OCI-LY7 (cell line): ENCODE measurements at places on chromosomes 2 and 18.

DNA sequence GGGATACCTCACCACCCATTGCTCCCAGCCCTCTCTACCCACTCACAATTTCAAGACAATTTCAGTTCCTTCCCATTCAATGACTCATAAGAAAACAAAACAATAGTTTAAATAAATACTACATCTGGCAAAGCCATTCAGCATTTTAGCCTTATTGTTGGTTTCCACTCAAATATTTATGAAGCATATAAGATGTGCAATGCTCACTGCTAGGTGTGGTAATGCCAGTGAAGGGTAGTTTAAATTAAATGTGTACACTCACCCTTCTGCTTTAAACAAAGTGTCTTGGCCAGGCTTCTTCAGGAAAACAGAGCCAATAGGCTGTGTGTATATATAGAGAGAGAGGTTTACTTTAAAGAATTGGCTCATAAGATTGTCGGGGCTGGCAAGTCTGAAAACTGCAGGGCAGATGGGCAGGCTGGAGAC lies 37.0 kb downstream of the INO80C start:
- no peak for DNase-seq

DNA sequence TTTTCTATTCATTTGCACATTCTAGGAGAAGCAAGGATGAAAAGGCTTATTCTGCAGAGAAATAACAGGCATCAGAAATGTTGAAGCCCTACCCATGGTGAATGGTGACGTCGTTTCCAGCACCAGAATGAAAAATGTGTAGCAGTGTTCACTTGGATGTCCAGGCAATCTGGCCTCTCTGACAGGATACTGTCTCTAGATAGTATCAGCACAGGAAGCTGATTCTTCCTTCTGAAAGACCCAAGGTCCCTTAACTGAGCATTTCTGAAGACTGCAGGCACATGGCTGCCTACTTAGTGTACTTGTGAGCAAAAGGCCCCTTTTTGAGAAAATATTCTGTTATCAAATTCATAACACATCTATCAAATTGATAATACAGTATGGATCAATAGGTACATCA lies 234.1 kb downstream of the XIRP2 start:
- DNase-seq, result no peak

GRCh38 chr2:85088921-85089320 lies 44.3 kb upstream of the TCF7L1 start:
- no peak for DNase-seq

GRCh38 chr2:20682167-20682920 lies 15.4 kb downstream of the GDF7 start:
- DNase-seq, result no peak

DNA sequence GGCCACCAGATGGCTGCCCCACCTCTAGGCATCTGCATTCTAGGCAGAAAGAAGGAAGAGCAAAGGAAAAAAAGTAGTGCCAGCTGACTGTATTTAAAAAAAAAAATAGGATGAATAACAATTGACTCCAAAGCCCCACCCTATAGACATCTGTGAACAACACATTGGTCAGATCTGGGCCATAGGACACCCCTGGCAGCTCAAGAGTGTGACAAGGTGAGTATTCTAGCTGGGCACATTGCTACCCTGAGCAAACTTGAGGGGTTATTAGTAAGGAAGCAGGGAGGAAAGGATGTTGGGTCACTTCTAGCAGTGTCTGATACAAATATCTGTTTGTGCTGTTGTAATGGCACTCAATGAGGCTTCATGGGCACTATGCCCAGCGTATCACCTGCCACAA lies 58.6 kb upstream of the NPAS2 start:
- DNase-seq, result no peak

GRCh38 chr2:11750917-11751316 lies 4.5 kb downstream of the LPIN1 start:
- peak; percentile 21 for DNase-seq

DNA sequence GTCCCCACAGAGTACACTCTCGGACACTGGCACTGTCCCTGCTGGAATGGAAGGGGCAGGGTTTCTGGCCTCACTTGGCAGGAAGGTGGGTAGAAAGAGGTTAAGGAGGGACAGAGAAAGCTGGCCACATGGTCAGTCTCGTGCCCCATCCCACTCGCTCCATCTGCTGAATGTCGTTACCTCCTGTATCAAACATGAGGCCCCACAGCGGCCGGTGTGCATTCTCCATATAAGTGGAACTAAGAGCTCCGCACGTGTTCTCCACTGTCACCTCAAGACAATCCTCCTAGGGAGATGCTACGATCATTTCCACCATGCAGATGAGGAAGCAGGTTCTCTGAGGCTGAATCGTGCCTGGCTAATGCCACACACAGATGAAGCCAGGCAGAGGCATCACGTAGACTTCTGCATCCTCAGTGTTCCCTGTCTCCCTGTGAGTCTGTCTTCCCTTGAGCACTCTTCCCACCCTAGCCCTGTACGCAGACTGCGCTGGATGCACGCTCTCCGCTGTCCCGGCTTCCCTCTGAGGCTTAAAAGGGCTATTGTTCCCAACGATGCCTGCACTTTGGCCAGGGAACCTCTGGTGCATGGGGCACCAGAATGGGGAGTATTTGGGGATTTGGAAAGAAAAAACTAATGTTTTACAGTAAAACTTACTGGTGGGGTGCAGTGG lies 35.1 kb downstream of the MAL start:
- DNase-seq, result no peak

- no peak for DNase-seq
These were observed 841.6 kb upstream of the SLC39A10 start for GRCh38 chr2:194815475-194815874.

GRCh38 chr2:119426396-119426675 lies 5.3 kb upstream of the TMEM37 start:
- no peak for DNase-seq

GRCh38 chr2:201064797-201065329 lies 6.6 kb downstream of the HYCC2 start:
- DNase-seq, result no peak

DNA sequence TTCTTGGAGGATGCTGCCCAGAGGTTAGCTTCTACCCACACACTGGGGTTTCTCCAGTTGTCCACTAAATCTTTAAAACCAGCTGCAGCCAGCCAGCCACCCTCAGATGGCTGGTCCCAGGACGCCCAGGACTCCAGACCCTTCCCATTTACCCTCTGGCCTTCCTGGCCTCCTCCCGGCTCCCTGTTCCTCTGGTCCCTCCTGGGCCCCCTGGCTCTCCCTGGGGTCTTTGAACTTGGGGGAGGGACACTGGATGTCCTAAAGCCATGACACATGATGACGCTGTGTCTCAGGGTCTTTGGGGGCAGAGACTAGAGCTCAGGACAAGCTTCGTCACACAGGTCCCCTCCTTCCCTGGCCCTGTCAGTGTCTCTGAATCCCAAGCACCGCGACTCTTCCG lies 201.1 kb upstream of the HDAC4 start:
- DNase-seq, result no peak

DNA sequence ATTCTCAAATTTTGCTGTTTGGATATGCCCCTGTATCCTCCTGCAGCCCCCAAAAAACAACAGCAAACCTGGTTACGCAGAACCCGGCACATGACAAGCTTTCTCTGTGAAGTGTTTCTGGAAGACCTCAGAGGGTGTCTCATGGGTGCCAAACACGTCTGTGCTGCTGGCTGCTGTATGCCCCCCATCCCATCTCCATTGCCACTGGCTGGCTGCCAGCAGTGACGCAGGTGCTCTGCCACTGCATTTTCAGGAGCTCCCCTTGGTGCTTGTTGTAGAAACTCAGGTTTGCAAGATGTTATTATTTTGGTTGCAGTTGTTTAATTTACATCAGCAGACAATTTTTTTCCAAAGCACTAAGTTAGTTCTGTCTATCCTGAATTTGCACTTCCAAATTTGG lies 166.4 kb upstream of the FANCL start:
- DNase-seq, result no peak

DNA sequence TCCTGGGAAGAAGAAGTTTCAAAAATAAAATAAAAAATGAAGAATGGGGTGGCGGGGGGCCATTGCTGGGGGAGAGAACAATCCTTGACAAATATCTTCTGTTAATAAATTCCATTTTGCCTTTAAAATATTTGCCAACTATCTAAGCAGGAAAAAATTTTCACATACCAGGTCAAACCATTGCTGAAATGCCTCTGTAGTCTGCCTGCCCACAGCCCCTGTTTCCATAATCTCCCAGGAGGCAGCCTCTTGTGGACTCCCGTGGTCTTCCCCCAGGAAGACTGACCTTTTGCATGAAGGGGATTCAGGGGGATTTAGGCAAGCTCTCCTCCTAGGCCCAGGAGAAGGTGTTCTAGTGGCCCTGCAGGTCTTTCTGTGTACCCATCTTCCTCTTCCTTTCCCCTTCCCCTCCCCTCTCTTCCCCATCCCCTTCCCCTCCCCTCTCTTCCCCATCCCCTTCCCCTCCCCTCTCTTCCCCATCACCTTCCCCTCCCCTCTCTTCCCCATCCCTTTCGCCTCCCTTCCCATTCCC lies 61.0 kb downstream of the RPL37A start:
- no peak for DNase-seq

DNA sequence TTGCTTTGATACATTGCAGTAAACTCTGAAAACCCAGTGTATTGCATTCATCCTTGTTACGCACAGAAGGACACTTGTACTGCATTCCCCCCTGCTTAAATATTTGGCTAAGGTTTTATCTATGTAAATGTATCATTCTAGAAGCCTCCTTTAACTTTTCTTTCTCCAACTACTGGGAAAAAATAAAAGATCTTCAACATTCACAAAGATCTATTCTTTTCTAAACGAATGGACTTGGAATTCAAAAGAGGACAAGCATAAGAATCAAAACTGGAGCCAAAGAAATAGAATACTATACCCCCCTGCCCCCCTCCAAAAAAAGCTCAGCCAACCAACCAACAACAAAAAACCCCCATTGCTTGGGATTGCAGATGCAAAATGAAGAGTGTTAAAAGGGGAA lies 136.9 kb downstream of the EPHA4 start:
- DNase-seq, result no peak

DNA sequence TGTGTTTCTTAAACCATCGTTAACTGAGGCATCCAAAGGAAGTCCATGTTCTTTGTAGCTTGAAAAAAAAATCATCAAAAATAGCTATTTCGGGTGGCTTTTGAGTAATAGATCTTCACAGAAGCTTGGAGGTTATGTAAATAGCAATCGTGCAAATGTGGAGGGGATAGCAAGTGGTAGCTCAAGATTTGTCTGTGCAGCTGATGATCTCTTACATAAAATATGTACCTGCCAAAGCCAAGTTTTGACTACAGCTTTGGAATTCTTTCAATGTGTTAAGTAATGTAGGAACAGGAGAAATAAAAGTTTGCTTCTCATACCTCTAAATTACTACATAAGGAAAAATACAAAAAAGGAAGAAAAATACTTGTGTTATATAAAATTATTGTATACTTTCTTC lies 1432.0 kb downstream of the DPP10 start:
- no peak for DNase-seq

GRCh38 chr18:12580630-12581342 lies 77.1 kb downstream of the SPIRE1 start:
- DNase-seq, result no peak
